ENCODE measurements at places on chromosomes 2 and 18. TPM values are rescaled to one million over a fixed set of nuclear protein-coding genes. Genes with fewer than 3 reads are reported as not detected.

DNA sequence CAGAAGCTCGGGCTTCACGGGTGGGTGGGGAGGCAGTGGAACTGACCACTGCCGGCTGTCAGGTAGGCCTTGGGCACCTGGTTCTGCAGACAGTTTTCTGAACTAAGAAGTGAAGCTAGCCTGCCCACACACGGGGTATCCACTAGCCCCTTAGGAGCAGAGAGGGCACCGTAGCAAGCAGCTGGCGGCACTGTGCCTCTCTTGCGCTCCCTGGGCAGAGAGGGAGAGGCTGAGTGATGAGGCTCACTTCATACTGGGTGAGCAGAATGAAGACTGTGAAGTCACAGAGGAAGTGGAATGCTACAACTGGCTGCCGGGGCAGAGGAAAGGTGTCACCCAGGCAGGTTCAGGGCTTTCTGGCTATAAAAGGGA, 753 bp downstream of the ITPRIPL1 start:
- peak; percentile 75 for DNase-seq

- peak; percentile 6 for DNase-seq
Observed at GRCh38 chr2:239398521-239398921, 2.3 kb downstream of the HDAC4 start.

DNA sequence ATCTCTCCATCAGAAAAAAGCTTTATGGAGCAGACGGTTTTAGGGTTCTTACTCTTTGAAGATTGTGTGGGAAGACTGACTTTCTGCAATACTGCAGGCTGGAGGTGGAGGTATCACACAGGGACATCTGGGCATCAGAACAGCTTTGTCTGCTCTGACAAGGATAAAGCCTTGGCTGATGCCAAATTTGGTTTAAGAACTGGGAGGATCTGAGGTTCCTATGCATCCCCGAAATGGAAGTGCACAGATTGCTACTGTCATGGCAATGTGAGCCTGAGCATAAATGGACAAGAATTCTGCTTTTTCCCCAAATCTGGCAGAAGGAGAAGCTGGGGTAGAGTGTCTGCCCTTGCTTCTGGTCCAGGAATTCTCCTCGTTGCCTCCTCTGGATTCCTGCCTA, 424.3 kb downstream of the SLC4A3 start:
- DNase-seq: no peak

- no peak for DNase-seq
Observed at GRCh38 chr2:234957834-234958135, 6.0 kb downstream of the SH3BP4 start.

- DNase-seq: no peak
Observed at GRCh38 chr2:158619496-158619895, 162.7 kb downstream of the PKP4 start.

- DNase-seq: peak; percentile 31
Observed at GRCh38 chr2:236552212-236552542, 17.4 kb upstream of the ACKR3 start.

- no peak for DNase-seq
Observed at GRCh38 chr2:48568547-48568946, 38.6 kb downstream of the STON1 start.

CD8A gene
- total RNA-seq: 1.4 TPM

DAW1 gene
- not detected for total RNA-seq

ZNF638 gene
- total RNA-seq: 84.0 TPM

BAZ2B gene
- 8.3 TPM for total RNA-seq

GPR155 gene
- total RNA-seq: 9.2 TPM

CRIM1 gene
- 3.3 TPM for total RNA-seq

SH3RF3 gene
- 1.8 TPM for total RNA-seq
